ENCODE measurements at places on chromosomes 2 and 18.

GRCh38 chr2:129205766-129206165, 773.7 kb upstream of the RAB6C start:
- DNase-seq: no peak

DNA sequence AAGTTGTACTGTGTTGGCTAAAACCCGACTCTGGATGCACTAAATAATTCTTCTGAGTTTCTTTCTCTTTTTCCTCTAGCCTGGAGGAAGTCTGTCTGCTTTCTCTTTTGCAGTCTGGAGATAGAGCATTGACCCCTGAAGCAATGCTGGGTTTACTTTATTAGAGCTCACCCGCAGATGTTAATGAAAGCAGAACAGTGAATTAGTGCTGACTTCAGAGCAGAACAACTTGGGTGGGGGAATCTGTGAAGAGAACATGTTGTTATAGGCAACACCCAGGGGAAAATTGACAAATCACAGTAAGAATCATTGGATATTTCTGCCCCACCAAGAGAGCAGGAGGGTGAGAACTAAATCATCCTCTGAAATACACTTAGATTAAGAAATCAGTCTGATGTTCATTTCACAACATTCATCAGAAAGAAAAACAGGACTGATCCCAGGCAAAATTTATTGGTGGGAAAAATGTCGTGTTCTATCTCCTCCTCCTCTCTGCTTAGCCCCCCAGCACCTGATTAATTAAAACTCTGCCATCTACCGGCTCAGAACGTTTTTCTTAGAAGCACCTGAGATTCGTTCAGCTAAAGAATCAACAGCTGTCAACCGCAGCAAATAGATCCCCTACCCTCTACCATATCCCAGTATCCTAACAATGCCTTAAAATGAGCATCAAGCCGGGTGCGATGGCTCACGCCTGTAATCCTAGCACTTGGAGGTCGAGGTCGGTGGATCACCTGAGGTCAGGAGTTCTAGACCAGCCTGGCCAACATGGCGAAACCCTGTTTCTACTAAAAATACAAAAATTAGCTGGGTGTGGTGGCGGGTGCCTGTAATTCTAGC, 165.1 kb downstream of the FMNL2 start:
- DNase-seq: no peak

GRCh38 chr2:190344276-190344827, 963 bp downstream of the INPP1 start:
- no peak for DNase-seq

DNA sequence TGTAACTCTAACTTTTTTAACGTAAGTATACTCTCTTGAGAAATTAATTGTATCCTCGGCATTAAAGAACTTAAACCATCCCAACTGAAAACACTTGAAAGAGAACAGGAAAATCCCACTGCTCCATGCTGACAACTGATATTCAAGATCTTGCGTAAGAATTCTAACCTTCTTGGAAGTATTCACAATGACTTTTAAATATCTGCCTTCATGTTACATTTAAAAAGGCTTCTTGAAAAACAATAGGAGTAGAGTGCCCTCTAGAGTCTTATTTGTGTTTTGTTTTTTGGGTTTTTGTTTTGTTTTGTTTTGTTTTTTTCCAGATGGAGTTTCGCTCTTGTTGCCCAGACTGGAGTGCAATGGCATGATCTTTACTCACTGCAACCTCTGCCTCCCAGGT, 65.4 kb upstream of the DNAJC10 start:
- DNase-seq: no peak

DNA sequence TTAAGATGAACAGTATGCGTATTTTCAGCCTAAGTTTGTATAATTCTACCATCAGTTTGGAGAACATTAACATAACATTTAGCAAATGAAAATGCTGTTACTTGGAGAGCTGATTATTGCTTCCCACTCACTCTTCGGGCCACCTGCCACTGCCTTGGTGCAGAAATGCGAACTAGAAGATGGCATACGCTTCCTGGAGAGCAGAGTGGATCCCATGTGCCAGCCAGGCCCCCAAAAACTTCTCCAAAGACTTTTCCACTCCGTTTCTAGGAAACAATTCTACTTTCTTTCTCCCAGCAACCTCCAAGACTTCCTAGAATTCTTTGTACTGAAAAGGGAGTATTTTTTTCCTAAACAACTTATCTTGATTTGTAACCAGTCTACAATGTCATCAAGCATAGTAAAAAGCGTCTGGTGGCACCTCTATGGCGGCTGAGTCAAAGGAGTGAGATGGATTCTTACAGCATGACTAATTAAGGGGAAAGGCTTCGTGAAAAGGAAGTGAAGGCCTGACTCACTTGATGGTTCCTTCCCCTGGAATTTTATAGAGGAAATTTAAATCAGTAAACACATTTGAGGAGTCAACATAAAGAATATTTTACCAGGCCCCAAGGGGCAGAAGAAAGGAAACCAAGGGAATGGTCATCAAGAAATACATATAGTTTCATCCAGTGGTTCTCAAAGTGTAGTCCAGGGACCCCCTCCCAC, 36.6 kb downstream of the FEZ2 start:
- DNase-seq: no peak

DNA sequence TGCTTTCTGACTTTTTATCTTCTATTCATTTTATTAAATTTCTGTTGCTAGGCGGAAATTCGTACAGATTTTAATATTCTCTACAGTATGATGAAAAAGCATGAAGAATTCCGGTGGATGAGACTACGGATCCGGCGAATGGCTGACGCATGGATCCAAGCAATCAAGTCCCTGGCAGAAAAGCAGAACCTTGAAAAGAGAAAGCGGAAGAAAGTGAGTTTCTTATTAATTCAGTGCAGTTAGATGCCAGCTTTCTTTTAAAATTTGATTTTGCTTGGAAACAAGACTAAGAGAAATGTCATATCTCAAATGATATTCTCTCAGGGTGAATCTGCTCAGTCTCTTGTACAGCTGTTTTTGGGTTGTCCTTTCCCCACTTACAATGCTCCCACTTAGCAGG, 84.3 kb downstream of the MGAT5 start:
- DNase-seq: peak; percentile 27

GRCh38 chr18:70981400-70982140, 692.7 kb downstream of the SOCS6 start:
- peak; percentile 66 for DNase-seq

- no peak for DNase-seq
These were observed 29.4 kb downstream of the AOX1 start for GRCh38 chr2:200615247-200615646.

GRCh38 chr2:151762694-151763093, 28.4 kb upstream of the NEB start:
- DNase-seq: no peak

- DNase-seq: peak; percentile 11
These were observed 20.5 kb upstream of the TNFAIP6 start for GRCh38 chr2:151336863-151337371.

DNA sequence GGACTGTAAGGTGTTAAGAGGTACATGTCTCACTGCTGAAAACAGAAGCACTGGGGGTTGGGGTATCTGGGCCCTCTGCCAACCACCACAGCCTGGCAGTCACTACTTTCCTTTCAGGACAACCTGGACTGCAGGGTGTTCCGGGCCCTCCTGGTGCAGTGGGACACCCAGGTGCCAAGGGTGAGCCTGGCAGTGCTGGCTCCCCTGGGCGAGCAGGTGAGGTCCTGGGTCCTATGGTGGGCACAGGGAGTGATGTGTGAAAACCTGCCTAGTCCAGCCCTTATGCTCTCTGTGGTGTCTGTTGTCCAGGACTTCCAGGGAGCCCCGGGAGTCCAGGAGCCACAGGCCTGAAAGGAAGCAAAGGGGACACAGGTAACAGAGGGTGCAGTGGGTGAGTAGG, 40.0 kb downstream of the MARCO start:
- no peak for DNase-seq

DNA sequence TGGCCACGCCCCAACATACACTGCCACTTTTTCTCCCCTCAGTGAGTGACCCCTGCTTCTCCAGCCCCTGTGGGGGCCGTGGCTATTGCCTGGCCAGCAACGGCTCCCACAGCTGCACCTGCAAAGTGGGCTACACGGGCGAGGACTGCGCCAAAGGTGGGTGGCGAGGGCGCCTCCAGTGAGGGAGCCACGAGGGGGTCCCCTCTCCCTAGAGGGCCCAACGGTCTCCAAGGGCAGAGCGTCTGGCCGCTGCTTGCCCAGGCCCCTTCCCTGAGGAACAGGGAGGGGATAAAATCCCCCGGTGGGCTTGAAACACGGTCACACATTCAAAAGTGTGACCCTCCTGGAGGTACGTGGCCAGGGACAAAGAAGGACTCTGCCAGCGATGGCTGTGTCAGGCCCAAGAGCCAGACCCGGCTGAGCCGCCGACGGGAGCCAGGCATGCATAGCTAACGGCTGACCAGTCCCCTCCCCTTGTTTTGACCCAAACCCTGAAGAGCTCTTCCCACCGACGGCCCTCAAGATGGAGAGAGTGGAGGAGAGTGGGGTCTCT, 37.2 kb downstream of the MTERF4 start:
- no peak for DNase-seq

- DNase-seq: no peak
These were observed 205.6 kb downstream of the RTP5 start for GRCh38 chr2:242075168-242075567.
